ENCODE measurements at places on chromosomes 2 and 18.
A peak's percentile ranks its signal among the peaks of the same experiment; 100 is the strongest.

DNA sequence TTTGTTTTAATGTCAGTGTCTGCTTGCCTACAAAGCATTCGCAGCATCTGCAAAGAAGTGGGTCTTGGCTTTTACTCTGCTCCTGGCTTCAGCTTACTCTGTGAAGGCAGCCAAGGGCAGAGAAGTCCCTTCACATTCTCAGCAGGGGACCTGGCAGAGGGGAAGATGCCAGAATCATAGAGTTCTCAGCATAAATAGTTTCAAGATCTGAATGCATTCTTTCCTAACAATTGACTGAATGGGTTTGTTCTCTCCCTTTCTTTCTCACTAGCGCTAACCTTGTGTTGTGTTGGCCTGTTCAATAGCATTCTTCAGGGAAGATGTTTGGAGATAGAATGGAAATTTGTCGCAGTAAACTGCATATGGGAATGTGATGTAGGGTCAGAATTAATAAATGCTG is 106.9 kb downstream of the FARSB start:
- no peaks in the 10 kb centered on the region for H3K4me1 ChIP-seq
- DNase-seq = no peak

- peaks cover 11% of the 10 kb centered on the region for H3K4me1 ChIP-seq
- no peak for DNase-seq
- H3K27ac ChIP-seq = peak overlapping the region; percentile 61
- no peaks in the 10 kb centered on the region for H3K36me3 ChIP-seq
- peaks cover 61% of the 10 kb centered on the region for H3K27me3 ChIP-seq
Measured at GRCh38 chr18:57802213-57803102, 657 bp downstream of the ATP8B1 start.

- H3K27me3 ChIP-seq = no peaks in the 10 kb centered on the region
- no peaks in the 10 kb centered on the region for H3K36me3 ChIP-seq
- no peak for DNase-seq
- no peak overlapping the region for H3K4me3 ChIP-seq
Measured at GRCh38 chr2:15980605-15981098, 40.3 kb downstream of the MYCN start.

DNA sequence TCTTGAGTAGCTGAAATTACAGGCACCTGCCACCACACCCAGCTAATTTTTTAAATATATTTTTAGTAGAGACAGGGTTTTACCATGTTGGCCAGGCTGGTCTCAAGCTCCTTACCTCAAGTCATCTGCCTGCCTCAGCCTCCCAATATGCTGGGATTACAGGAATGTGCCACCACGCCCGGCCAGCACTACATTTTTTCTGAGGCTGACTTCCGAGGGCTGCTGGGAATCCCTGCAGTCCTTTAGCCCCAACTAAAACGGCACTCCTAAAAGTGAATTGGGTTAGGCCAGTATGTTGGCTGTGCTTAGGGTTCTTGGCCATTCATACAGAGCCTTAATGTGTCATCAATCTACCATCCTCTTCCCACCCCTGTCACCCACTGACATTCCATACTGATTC is 375.4 kb downstream of the DCC start:
- DNase-seq = no peak
- H3K4me1 ChIP-seq = no peaks in the 10 kb centered on the region
- no peak overlapping the region for H3K27ac ChIP-seq
- H3K4me3 ChIP-seq = no peak overlapping the region

DNA sequence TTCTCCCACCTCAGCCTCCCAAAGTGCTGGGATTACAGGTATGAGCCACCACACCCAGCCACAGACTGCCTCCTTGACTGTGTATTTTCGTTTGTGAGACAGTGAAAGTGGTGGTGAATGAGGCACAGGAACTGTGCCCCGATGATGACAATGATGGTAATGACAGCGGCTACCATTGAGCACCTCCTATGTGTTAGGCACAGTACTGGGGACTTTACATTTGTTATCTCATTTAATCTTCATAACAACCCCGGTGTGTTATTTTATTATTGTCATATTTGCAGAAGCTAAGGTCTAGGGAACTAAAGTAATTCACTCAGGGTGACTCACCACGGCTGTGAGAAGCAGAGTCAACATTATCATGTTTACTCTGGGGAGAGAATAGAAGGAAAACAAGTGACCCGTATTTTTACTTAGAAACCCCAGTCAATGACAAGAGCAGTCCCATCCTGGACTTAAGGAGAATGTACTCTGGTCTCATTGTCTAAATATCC is 77.6 kb upstream of the ALPP start:
- no peaks in the 10 kb centered on the region for H3K27me3 ChIP-seq
- H3K27ac ChIP-seq = no peak overlapping the region
- H3K36me3 ChIP-seq = peaks cover 4% of the 10 kb centered on the region

- no peak overlapping the region for H3K27ac ChIP-seq
- no peaks in the 10 kb centered on the region for H3K4me1 ChIP-seq
- H3K27me3 ChIP-seq = no peaks in the 10 kb centered on the region
- H3K36me3 ChIP-seq = peaks cover 44% of the 10 kb centered on the region
Measured at GRCh38 chr2:53903011-53903410, 43.2 kb upstream of the GPR75 start.

- no peak for DNase-seq
- peaks cover 2% of the 10 kb centered on the region for H3K36me3 ChIP-seq
- H3K4me1 ChIP-seq = no peaks in the 10 kb centered on the region
- H3K27ac ChIP-seq = no peak overlapping the region
Measured at GRCh38 chr2:196703695-196704094, 64.2 kb downstream of the CCDC150 start.

DNA sequence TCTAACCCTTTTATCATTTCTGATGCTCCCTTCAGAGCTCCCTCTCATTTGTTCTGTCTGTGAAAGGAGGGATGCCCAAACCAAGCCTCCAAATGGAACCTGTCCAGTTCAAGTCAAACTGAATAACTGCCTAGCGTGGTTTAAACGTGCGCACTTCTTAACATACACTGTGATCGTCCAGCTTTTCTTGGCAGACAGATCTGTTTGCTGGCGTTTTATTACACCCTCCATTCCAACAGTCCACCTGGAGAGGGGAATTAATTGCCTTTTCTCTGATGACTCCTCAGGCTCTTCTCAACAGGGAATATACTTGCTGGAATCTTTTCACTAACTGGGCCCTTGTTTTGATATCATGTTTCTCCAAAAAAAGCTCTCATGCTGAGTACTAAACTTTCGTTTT is 379.2 kb upstream of the POU3F3 start:
- H3K36me3 ChIP-seq = no peaks in the 10 kb centered on the region
- no peak for DNase-seq
- H3K4me1 ChIP-seq = no peaks in the 10 kb centered on the region
- H3K4me3 ChIP-seq = no peak overlapping the region
- no peak overlapping the region for H3K27ac ChIP-seq

DNA sequence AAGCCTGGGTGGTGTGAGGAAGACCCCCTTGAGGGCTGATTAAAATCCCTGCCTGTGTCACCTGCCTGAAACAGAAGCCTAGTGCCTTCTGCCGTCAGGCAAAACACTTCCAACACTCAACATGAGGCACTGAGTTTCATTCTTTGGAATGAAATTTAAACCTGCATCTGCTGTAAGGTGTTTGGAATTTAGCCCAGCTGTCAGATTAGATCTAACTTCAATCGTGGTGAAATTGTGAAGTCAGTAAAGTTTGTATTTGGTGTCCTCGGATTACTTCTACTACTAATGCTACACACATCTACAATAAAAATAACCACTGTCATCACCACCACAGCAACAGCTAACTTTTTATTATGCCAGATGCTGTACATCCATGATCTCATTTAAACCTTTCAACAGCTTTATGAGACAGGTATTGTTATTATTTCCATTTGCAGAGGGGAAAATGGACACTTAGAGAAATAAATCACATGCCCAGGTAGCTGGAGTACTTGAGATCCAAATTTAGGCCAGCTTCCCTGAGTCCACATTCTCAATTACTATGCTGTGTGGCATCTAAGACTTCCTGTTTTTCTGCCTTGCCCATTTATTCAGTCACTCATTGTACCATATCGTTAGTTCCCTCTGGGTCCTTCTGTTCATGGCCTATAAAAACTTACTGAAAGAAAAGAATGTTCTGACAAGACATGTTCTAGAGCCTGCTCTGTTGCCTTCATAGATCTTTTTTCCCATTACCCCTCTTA is 98.2 kb upstream of the GCFC2 start:
- H3K27ac ChIP-seq = no peak overlapping the region
- no peaks in the 10 kb centered on the region for H3K4me1 ChIP-seq
- H3K36me3 ChIP-seq = no peaks in the 10 kb centered on the region
- DNase-seq = no peak
- no peaks in the 10 kb centered on the region for H3K27me3 ChIP-seq
- no peak overlapping the region for H3K4me3 ChIP-seq

DNA sequence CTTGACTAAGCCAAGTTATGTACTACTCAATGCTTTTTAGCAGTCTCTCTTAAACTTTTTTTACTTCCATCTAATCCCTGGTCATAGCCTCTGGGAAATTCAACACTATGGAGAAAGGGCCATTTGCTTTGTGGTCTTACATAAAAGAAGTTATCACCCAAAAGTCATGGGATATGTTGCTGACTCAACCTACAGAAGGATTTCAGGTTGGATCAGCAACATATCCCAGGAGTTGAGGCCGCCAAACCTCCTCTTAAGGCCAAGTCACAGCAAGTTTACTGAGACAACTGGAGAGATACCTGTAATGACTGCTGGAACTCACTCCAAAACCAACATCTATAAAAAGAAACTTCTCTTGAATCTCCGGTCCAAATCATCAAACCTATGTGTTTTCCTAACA is 141.1 kb downstream of the IRS1 start:
- DNase-seq = no peak
- H3K4me3 ChIP-seq = no peak overlapping the region
- peaks cover 40% of the 10 kb centered on the region for H3K4me1 ChIP-seq
- no peak overlapping the region for H3K27ac ChIP-seq
- H3K27me3 ChIP-seq = no peaks in the 10 kb centered on the region

GRCh38 chr2:94987074-94988020 is 38.2 kb upstream of the MAL start:
- H3K36me3 ChIP-seq = no peaks in the 10 kb centered on the region
- no peaks in the 10 kb centered on the region for H3K4me1 ChIP-seq
- peaks cover 10% of the 10 kb centered on the region for H3K27me3 ChIP-seq
- no peak for DNase-seq

DNA sequence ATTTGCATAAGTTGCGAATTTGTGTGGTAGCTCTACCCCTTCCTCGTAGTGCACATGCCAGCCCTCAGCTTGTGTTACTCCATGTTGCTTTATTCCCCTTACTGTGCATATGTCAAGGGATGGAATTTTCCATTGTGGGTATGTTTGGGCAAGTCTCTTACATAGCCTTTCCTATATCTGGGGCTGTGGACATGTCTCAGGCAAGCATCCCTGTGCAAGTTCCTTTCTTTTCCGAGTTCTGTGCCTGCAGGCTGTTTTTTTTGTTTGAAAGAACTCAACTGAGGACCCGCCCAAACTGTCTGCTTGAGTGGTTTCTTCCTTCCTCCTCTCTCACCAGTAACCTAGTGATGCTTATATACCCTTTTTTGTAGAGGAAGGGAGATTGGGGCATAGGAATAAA is 1739.1 kb upstream of the PIK3C3 start:
- H3K4me1 ChIP-seq = no peaks in the 10 kb centered on the region
- H3K4me3 ChIP-seq = no peak overlapping the region
- H3K36me3 ChIP-seq = no peaks in the 10 kb centered on the region
- no peak overlapping the region for H3K27ac ChIP-seq
- no peaks in the 10 kb centered on the region for H3K27me3 ChIP-seq
- DNase-seq = no peak

DNA sequence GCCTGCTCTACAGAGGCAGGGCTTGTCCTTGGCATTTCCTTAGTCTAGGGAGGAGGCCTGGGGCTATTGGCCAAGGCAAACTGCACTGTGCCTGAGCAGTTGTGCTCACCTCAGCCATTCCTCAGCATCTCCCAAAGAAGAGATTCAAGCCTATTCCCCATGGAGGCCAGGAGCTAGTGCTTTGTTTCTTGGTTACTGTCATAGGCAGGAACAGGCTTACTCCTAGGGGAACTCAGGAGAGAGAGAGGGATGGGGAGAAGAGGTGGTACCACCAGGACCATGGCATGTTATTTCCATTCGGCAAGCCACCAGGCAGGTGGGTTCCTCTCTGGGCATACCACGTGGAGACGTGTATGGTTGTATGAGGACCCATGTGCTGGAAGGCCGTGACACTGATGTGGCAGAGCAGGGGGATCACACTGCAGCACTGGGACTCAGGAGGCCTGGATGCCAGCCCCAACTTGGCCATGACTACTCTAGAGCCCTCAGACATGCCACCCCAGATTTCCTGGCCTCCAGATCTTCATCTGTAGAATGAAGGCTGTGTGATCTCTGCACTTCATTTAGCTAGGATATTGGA is 233.7 kb downstream of the LOXHD1 start:
- H3K27ac ChIP-seq = no peak overlapping the region
- DNase-seq = no peak
- peaks cover 1% of the 10 kb centered on the region for H3K27me3 ChIP-seq
- H3K4me1 ChIP-seq = peaks cover 8% of the 10 kb centered on the region
- H3K4me3 ChIP-seq = no peak overlapping the region
- H3K36me3 ChIP-seq = no peaks in the 10 kb centered on the region

DNA sequence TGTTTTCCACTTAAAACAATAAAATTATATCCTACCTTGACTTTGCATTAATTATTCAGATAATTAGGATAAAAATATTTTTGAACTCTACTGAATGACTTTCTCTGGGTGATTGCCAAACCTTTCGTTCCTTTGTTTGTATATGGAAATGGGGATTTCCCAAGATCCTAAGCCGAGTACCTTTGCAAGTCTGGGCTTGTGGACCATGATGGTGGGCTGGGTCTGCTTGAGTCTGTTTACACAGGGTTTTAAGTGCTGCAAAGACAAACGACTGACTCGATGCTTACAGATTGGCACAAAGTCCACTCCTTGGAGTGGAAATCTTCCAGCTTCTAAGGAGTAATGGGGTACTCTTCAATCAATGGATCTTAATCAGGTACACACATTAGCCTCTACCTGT is 659.5 kb downstream of the TSN start:
- no peaks in the 10 kb centered on the region for H3K4me1 ChIP-seq
- no peaks in the 10 kb centered on the region for H3K36me3 ChIP-seq
- no peak overlapping the region for H3K27ac ChIP-seq
- H3K4me3 ChIP-seq = no peak overlapping the region

GRCh38 chr2:101828257-101828656 is 130.8 kb downstream of the MAP4K4 start:
- H3K4me1 ChIP-seq = peaks cover 76% of the 10 kb centered on the region
- no peak for DNase-seq
- H3K4me3 ChIP-seq = peak overlapping the region; percentile 19

Data from activated T-helper 1 cell treated with anti-CD3 and anti-CD28 coated beads, Interleukin-12 subunit alpha, Interleukin-12 subunit beta, Interleukin-2, Interleukin-4 antibody, amounts not matched to agents 30 ng/mL and 10 ng/mL and 1 ng/mL, durations not matched to agents 14 hours and 24 hours and 36 hours (primary cell).